ENCODE measurements at places on chromosomes 5 and 9. TPM values are rescaled to one million over a fixed set of nuclear protein-coding genes. Genes with fewer than 3 reads are reported as not detected.

Gene AGGF1
- total RNA-seq = 32.2 TPM

Gene DNAH5
- 8.1 TPM for total RNA-seq

Gene RUSC2
- total RNA-seq = 66.4 TPM

Gene CCDC192
- not detected for total RNA-seq

All from parietal lobe (tissue), 2 donors.